T-helper 1 cell (primary cell): ENCODE measurements at places on chromosomes 16 and 17.

DNA sequence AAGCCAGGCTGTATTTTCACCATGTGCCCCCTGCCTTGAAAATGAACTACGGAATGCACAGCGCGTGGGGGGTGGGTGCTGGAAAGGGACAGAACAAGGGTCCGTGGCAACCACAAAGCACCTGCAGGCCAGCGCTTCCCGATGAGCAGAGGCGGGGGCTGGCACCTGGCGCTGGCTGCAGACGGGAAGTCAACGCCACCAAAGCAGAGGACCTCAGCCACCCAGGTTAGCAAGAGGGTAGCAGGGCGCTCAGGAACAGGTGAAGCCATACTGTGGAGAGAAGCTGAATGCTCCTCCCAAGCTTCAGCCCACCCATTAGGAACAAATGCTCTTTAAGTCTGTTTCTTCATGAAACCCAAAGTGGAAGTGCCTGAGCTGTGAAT lies 64.7 kb downstream of the KLHDC4 start:
- no peak for DNase-seq

GRCh38 chr16:59719121-59719520 lies 985.0 kb upstream of the GOT2 start:
- no peak for DNase-seq

DNA sequence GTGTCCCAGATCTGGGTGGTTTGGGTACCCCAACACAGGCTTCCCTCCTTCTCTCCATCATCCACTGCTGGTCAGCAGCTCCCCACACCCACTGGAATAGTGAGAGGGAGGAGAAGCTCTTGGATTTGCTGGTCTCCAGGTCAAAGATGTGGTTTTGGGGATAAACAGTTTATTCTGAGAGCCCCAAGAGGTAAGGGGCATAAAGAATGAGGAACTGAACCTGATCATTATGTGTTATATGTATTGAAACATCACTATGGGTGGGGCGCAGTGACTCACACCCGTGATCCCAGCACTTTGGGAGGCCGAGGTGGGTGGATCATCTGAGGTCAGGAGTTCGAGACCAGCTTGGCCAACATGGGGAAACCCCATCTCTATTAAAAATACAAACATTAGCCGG lies 3.9 kb downstream of the DPEP2 start:
- no peak for DNase-seq

DNA sequence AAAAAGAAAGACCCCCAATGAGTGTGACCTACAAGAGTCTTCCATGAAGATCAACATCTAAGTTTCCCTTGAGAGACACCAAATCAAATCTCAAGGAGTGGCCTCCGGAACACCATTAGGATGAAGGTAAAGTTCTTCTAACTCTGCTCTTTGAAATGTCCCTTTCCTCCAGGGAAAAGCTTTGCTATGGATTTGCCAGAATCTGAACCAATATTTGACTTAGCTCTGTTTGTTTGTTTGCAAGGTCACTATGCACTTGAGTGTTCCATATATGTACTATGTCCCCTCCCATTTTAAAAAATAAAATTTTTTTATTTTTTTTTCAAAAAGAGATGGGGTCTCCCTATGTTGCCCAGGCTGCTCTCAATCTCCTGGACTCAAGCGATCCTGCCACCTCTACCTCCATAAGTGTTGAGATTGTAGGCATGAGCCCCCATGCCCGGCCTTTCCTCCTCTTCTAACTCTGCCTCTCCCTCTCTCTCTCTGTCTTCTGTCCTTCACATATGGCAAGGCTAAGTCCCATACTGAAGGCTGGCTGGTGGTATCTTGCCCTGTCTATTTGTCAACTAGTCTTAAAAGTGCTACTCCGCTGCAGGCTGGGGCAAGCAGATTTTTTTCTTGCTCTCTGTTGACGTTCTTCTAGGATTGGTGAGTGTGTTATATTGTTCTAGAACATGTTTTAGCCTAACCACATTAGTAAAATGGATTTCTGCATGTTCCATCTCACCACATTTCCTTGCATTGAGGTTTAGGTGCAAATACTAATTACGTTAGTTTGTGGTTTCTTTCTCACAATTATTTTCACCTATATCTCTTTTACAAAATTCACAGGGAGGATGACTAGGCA lies 276.7 kb upstream of the DYNLRB2 start:
- no peak for DNase-seq

DNA sequence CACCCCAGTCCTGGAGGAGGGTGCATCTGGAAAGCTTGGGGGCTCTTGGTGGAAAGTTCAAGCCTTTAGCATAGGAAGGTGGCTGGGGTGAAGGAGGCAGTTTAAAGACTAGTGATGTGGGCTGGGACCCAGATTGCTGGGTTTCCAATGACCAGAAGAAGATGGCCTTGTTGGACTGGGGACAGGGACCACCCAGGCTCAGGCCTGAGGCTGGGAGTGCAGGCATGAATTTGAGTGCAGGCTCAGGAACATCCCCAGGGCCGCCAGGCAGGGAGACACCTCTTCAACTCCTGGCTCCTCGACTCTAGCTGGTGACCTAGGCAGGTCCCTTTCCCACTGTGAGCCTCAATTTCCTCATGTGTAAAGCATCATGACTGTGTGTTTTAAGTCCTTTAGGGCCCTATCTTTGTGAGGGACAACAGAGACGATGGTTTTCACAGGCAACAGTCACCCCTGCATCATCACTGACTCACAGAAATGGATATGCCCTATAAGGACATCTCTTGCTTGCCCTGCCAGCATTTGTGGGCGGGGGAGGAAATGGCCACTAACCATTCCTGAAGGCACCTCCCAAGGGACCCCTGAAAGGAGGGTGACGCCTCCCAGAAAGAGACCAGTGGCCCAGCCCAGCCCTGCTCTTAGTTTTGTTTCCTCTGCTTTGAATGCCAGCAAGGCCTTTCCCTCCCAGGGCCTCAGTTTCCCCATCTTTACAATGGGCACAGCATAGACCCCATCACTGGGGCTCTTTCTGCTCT lies 11.1 kb downstream of the NLRC5 start:
- no peak for DNase-seq

DNA sequence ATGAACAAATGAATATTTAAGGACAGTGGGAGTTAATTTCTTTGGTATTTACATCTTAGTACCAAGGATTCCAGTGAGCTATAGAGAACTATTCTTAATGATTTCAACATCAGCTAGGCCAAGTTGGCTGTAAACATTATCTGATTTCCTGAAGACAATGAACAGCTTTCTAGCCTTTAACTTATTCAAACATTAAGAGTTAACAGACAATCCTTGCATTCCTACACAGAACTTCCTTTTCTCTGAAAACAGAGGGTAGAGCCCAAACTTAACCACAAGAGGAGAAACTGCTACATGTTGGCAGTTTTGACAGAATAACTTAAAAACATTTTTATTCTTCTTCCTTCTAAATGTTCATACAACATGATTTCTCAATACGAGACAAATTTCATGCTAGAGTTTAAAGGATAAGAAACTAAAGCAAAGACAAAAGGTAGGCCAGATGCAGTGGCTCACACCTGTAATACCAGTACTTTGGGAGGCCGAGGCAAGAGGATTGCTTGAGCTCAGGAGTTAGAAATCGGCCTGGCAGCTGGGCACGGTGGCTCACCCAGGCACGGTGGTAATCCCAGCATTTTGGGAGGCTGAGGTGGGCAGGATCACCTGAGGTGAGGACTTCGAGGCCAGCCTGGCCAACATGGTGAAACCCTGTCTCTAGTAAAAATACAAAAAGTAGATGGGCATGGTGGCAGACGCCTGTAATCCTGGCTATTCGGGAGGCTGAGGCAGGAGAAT lies 4.4 kb downstream of the CRLF3 start:
- no peak for DNase-seq

DNA sequence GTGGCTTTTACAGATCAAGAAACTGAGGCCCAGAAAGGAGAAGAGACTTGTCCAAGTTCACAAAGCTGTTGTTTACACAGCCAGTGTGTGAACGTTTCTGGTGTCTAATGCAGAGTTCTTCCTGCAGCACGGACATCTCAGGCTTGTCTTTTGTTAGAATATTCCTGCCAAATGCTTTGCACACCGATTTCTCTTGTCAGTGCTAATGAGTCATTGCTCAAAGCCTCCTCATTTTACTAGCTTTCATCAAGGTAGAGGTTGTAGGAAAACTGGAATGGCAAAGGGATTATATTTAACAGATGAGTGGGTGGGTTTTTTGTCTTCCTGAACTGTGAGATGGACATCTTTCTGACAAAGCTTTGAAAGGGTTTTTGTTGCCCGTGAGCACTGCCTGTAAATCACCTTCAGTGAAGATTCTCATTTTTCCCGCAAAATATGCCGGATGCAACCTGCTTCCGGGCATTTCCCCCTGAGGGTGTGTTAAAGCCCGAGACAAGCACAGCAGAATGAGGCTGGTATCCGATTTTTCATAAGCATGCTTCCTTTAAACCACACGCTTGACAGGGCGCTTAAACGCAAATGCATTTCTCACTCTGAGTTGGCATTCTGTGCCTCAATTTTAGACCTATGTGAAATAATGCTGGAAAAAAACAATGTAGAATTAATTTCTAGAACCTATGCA lies 14.7 kb downstream of the PMM2 start:
- DNase-seq = no peak

- DNase-seq = no peak
Measured at GRCh38 chr16:30351586-30352419, 3.3 kb downstream of the CD2BP2 start.

DNA sequence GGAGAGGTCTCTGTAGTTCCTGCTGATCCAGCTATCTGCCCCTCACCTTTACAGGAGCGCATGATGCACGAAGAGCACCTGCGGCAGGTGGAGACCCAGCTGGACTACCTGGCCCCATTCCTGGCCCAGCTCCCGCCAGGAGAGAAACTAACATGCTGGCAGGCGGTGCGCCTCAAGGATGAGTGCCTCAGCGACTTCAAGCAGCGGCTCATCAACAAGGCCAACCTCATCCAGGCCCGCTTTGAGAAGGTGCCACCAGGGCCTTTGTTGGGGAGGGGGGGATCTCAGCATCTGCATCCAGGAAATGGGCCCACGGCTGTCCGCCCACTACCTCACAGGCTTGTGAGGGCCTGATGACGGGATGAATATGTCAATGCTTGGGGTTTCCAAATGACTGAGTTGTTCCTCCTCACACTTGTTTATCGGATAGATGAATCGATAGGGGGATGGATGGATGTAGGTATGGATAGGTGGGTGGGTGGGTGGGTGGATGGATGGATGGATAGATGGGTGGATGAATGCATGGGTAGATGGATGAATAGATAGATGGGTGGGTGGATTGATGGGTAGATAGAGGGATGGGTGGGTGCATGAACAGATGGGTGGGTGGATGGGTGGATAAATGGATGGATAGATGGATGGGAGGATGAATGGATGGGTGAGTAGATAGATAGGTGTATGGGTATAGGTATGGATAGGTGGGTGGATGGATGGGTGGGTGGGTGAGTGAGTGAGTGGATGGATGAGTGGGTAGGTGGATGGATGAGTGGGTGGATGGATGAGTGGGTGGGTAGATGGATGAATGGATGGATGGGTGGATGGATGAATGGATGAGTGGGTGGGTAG lies 7.0 kb upstream of the KATNB1 start:
- no peak for DNase-seq

GRCh38 chr17:74455025-74455545 lies 11.3 kb upstream of the CD300A start:
- no peak for DNase-seq

DNA sequence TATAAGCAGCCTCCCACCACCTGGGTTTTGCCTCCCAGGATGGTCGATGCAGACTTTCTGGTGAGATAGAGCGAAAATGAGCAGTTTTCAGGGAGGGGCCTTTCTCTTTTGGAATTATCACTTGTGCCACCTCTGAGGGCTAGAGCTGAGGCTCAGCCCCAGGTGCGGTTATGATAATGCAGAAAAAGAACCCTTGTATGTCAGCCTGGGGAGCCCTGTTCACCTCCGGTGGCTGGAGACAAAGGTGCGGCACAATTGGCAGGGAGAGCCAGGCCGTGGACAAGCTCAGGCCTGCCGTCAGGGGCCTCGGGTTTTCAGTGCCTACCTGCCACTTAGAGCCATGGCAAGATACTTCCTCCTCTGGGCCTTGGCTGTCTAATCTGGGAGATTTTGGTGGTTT lies 4.4 kb downstream of the SCPEP1 start:
- DNase-seq = no peak

- DNase-seq = no peak
Measured at GRCh38 chr17:48412841-48413240, 17.2 kb downstream of the SKAP1 start.

DNA sequence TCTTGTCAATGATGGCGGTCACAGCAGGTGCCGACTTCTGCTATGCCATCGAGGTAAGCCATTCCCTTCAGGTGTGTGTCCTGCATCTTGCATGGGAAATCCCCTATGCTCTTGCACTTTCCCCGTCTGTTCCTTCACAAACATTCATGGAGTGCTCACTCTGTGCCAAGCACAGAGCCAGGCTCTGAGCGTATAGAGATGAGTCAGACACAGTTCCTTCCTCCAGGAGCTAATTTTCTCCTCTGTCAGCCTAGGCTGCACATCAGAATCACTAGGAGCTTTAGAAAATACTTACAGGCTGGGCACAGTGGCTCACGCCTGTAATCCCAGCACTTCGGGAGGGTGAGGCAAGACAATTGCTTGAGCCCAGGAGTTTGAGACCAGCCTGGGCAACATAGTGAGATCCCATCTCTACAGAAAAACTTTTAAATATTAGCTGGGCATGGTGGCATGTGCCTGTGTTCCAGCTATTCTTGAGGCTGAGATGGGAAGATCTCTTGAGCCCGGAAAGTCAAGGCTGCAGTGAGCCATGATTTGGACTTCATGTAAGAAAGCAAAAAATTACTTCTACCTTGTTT lies 14.1 kb downstream of the PRMT7 start:
- DNase-seq = no peak
